CD8-positive, alpha-beta T cell (primary cell): ENCODE measurements at places on chromosomes 13 and 19.

DNA sequence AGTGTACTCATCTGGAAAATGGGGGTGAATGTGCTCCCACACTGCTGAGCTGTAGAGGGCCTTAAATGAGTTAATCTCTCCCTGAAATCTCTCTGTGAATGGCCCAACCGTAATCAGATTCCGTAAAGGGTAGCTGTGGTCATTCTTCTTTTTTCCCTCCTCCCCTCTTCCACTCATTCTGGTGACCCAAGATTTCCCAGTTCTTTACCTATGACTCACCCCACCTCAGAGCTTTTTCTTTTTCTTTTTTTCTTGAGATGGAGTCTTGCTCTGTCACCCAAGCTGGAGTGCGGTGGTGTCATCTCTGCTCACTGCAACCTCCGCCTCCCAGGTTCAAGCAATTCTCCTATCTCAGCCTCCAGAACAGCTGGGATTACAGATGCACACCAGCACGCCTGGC lies 33.3 kb upstream of the MUC16 start:
- DNase-seq, result no peak

DNA sequence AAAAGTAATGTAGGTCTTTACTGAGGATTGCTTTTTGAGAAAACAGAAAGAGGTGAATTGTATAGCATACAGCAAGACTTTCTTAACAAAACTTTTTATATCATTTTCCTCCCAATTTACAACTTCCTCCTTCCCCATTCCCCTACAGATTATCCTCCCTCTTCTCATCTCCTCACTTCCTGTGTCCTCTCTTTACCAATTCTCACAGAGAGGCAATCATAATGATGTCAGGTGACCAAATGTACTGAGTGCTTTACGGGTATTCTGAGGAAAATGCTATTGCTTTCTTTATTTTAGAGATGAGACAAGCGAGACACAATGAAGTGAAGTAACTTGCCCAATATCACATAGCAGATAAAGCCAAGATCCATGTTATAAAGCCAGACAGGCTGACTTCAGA lies 1.7 kb upstream of the MTMR6 start:
- no peak for DNase-seq

DNA sequence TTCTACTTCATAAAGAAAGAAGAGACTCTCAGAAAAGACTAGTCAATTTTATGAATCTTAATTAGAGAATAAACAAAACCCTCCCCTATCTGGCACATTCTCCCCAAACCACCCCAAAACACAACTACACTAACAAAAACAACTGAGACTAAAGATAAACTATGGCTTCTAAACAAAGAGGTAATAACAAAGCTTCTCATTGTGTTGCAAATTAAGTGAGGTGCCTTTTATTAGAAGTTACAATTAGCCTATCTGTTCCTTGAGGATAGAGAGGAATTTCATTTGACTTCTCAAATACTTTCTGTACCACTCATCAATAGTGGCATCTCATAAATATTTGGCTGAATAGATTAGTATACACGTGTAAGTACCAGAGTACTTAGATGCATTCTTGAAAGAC lies 1196.2 kb downstream of the PCDH9 start:
- DNase-seq, result no peak

- DNase-seq, result no peak
These were observed 3.2 kb upstream of the PTPRS start for GRCh38 chr19:5343848-5344247.

DNA sequence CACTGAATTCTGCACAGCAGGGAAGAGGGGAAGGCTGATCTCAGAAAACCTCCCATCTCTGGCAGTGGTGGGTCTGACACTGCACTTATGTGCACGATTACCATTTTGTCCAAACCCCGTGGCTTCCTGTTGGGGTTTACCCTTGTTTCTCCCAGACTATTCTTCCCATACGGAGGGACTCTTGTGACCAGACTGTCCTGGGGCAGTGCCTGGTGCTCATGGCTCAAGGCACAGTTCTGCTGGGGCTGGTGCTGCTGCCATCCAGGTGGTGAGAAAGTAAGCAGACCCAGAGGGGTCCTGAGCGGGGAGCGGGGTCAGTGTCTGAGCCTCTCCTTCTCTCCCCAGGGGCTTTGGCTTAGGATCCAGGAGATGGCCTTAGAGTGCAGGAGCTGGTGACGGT lies 5.1 kb upstream of the SIGLEC9 start:
- no peak for DNase-seq

- DNase-seq, result no peak
These were observed 254.6 kb downstream of the SPRY2 start for GRCh38 chr13:80086304-80086721.

- DNase-seq, result peak; percentile 36
These were observed 645 bp downstream of the UBL3 start for GRCh38 chr13:29849731-29850212.

DNA sequence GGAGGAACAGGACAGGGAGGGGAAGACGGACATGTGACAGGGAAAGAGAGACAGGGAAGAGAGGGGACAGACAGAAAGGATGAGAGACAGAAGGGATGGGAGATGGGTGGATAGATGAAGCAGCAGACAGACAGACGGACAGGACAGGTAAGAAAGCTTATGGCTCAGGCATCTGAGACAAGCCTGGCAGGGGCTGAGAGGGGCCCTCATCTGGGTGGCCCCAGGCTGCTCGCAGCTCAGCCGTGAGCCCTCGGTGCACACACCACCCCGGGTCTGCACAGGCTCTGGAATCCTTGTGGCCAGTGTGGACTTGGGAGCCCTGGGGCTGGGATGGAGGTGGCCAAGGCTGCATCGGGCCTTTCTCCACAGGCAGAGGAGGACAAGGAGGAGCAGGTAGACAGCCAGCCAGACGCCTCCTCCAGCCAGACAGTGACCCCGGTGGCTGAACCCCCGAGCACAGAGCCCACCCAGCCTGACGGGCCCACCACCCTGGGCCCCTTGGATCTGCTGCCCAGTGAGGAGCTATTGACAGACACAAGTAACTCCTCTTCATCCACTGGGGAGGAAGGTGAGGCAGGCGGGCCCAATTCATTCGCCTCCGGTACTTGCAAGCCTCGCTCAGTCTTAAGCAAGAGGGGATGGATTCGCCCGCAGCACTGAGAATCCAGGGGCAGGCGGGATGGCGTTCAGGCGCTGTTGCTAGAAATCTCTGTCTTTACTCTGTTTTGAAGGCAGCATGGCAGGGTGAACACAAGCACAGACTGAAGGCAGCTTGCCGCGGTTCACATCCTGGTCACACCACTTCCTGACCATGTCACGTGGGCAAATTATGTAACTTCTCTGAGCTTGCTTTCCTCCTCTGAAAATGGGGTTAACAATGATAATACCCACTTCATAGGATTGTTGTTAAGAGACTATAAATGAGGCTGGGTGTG lies 14.0 kb downstream of the GRAMD1A start:
- peak; percentile 51 for DNase-seq

GRCh38 chr19:40650749-40651305 lies 39.6 kb downstream of the NUMBL start:
- no peak for DNase-seq

DNA sequence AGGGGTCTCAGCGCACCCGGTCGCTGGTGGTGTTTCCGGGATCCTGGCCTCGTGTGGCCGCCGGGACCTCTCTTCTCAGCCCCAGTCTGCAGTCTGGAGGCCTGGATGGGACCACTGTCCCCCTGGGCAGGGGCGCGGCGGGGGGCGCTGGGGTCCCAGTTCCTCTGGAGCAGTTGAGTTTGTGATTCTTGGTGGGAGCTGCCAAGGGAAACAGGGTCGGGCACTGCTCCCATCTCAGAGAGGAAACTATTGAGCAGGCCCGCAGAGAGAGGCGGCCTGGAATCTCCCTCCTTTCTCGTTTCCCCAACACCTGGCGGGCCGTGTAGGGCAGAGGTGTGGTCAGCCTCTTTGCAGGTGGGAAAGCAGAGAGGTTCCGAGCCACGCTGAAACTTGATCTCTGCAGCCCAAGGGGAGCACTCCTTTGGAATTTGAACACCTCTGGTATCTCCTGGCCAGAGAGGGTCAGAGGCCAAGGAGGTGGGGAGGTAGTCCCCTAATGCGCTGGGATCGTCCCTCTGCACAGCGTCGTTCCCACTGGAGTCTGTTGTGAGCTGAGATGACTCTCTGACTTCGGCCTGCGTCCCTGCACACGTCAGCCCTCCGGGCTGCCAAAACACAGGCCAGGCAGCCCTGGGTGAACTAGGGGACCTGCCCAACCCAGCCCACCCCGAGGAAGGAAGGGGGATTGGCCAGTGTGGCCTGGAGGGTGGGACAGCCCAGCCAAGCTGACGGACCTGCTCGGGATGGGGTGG lies 741 bp downstream of the PLEKHF1 start:
- DNase-seq, result no peak

GRCh38 chr13:22014469-22014868 lies 343.6 kb downstream of the FGF9 start:
- no peak for DNase-seq

DNA sequence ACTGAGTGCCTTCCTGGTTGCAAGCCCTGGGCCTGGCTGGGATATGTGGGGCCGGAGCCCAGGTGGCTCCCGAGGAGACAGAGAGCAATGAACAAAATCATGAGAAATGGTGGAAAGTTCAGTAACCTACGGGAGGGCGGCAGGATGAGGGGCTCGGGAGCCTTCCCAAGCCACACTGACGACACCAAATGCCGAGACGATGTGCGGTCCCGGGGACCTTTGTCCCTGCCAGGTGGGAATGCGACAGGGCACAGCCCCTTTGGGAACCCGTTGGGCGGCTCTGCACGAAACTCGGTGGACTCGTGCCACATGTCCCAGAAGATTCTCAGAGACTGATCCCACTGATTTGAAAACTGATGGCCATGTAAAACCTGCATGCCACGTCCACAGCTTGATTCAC lies 11.7 kb upstream of the ZNF14 start:
- DNase-seq, result no peak

DNA sequence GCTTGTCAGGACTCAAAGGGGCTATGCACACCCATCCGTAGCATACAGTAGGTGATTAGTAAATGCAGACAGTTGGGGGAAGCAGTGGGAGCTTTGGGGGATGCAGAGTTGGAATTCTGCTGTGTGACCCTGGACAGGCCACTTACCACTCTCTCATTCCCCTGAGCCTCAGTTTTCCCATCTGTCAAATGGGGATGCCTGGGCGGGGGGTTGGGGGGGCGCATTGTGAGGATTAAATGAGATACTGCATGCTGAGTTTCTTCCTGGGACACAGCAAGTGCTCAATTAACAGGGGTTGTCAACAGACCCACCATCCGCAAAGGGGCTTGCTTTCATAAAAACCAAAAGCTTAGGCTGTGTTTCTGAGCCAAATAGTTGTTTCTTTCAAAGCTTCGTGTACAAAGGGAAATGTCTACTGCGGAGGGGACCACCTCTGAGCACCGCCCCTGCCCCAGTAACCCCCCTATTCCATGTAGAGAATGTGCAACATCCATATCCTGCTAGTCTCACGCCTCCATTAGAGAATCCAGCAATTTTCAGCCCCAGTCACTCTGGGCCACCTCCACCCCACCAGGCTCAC lies 132.4 kb downstream of the IER2 start:
- no peak for DNase-seq

DNA sequence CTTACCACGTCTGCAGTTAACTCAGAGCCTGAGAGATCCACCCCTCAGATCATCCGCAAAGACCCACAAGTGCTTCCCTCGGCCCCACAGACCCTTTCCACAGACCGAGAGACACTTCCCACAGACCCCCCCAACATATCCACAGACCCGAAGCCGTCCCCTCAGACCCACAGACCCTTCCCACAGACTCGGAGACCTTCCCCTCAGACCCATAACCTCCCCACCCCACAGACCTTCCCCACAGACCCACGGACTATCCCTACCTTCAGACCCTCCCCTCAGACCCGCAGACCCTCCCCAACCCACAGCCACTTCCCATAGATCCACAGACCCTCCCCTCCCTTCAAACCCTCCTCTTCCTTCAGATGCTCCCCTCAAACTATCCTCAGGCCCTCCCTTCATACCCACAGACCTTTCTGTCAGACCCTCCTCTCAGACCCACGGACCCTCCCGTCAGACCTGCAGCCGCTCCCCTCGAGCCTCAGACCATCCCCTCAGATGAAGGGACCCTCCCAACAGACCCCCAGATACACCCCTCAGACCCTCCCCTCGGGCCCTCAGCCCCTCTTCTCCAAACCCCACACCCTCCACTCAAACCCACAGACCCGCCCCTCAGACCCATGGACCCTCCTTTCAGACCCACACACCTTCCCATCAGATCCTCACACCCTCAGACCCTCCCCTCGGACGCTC lies 20.1 kb upstream of the TFDP1 start:
- DNase-seq, result no peak

- no peak for DNase-seq
These were observed 3.1 kb upstream of the CCDC70 start for GRCh38 chr13:51858433-51859247.

- DNase-seq, result no peak
These were observed 556.3 kb downstream of the UQCRFS1 start for GRCh38 chr19:28656644-28657043.

- no peak for DNase-seq
These were observed 8.8 kb downstream of the ERCC2 start for GRCh38 chr19:45361608-45362007.

GRCh38 chr19:52935434-52935833 lies 12.2 kb upstream of the ZNF888 start:
- no peak for DNase-seq

DNA sequence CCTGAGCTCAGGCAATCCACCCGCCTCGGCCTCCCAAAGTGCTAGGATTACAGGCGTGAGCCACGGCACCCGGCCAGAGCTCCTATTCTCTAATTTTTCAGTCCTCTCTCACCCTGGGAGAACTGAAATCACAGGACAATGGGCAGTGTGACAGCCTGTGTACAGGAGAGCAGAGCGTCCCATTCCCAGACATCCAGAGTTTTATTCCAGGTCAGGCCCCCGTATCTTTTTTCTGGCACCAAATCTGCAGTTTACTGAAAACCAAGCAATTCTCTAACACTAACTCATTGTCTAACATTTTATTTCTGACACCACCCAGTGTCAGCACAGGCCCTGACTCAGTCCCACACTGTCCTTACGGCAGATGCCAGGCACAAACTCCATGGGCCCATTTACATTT lies 6.7 kb downstream of the ZNF708 start:
- DNase-seq, result no peak

- DNase-seq, result no peak
These were observed 1084.4 kb downstream of the SLITRK1 start for GRCh38 chr13:82797876-82798275.

- no peak for DNase-seq
These were observed 531.1 kb downstream of the IRS2 start for GRCh38 chr13:109255141-109255856.

GRCh38 chr19:54297759-54298305 lies 15.1 kb downstream of the LILRA5 start:
- no peak for DNase-seq

DNA sequence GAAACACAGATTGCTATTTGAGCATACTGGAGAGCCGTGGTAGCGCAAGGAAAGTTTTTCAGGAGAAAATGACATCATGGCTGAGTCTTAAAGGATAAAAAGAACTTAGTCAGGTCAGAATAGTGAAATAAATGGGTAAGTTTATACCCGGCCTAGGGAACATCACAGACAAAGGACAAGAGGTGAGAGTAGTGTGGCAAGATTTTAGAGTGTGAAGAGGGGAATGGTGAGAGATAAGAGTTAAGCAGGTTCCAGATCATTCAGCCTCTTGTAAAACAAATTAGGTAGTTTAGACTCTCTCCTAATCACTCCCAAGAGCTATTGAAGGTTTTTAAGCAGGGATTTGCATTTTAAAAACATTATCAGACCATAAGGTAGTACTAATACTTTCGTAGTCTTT lies 116.0 kb upstream of the MAB21L1 start:
- DNase-seq, result no peak
